Umbilical cord (tissue), 2 donors: ENCODE measurements at places on chromosomes 11 and 22.

DNA sequence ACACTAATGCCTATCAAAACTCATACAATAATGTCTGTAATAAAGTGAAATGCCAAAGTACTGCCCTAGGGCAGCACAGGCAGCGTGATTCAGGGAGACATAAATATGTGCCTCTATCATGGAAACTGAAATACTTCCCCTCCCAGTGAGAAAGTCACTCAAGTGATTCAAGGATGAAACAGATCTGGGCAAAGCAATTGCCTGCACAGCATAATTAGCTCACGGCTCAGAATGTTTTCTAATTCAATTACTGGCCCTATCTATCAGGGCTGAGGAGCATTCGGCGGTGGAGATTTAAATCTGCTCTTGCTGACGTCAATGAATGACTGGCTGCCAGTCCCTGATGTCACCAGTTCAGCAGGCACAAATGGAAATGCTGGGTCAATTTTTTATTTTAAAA lies 27.7 kb upstream of the PPP2R1B start:
- no peak for DNase-seq

GRCh38 chr11:60261014-60261413 lies 18.1 kb upstream of the MS4A4E start:
- no peak for DNase-seq

GRCh38 chr11:75159151-75159953 lies 8.4 kb downstream of the SLCO2B1 start:
- no peak for DNase-seq

- peak; percentile 50 for DNase-seq
These were observed 5.9 kb downstream of the IGSF9B start for GRCh38 chr11:133950874-133951326.

GRCh38 chr22:26671317-26672059 lies 14.1 kb downstream of the MIAT start:
- DNase-seq = no peak

GRCh38 chr11:114256967-114257286 lies 39.3 kb upstream of the NNMT start:
- no peak for DNase-seq
